ENCODE measurements at places on chromosomes 7 and 10.

DNA sequence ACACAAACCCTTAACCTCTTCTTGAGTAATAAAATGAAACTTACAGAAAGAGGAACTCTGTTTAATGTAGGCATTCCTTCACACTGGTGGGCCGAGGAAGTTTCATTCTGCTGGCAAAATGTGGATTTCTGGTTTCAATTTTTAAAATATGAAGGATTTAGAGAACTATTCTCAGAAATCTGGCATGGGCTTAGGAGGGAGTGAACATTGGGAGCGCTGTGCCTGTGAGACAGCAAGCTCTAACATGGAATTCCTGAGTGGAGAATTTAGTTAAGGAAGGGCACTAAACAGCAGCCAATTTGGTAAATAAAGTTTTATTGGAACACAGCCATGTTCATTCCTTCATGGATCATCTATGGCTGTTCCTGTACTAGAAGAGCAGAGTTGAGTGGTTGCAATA, 751.8 kb upstream of the IGFBP3 start:
- DNase-seq = no peak

DNA sequence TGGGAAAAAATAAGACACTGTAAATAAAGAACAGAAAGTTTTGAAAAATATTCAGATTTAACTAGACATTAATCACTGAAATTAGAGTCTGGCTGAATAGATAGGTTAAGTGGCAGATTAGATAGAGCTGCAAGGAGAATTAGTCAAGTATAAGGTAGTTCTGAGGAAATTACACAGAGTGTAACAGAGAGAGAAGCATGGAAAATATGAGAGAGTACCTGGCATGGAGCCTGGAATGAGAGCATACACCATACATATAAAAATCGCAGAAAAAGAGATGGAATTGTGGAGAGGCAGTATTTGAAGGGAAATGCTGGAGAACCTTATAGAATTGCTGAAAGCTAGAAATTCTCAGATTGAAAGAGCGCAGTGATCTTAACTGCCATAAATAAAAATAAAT, 46.9 kb downstream of the ZNRF2 start:
- no peak for DNase-seq

GRCh38 chr10:84499846-84500245, 171.5 kb downstream of the CCSER2 start:
- DNase-seq = no peak

- no peak for DNase-seq
Observed at GRCh38 chr7:71173955-71174354, 42.0 kb downstream of the GALNT17 start.

- no peak for DNase-seq
Observed at GRCh38 chr10:121734589-121735045, 136.4 kb upstream of the FGFR2 start.
